Activated CD4-positive, alpha-beta memory T cell treated with anti-CD3 and anti-CD28 coated beads, Interleukin-2, amount 10 ng/mL, durations not matched to agents 7 days and 5 days (primary cell): ENCODE measurements at places on chromosomes 2 and 18.

DNA sequence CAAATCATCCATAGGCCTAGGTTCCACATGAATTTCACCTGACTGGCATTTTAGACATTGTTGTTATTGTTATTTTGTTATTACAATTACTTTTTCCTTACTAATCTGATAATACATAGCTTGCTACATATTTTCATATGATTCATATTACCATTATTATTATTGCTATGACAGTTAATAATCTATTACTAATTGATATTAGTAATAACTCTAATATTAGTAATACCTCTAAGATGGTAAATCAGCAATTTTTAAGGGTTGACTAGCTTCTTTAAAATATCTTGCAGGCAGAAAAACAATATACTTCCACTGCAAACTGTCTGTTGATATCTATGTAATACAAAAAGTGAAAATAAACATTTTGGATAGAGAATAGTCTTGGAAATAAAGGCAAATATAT lies 48.6 kb upstream of the UBE2E3 start:
- no peak overlapping the region for H3K27ac ChIP-seq
- no peaks in the 10 kb centered on the region for H3K36me3 ChIP-seq
- no peaks in the 10 kb centered on the region for H3K4me1 ChIP-seq
- DNase-seq = no peak
- H3K27me3 ChIP-seq = peaks cover 4% of the 10 kb centered on the region

- no peaks in the 10 kb centered on the region for H3K36me3 ChIP-seq
- H3K27me3 ChIP-seq = peaks cover 35% of the 10 kb centered on the region
- no peak overlapping the region for H3K27ac ChIP-seq
- no peak overlapping the region for H3K4me3 ChIP-seq
Measured at GRCh38 chr2:237289139-237289538, 124.8 kb downstream of the COL6A3 start.

- peaks cover 32% of the 10 kb centered on the region for H3K4me1 ChIP-seq
- no peak overlapping the region for H3K27ac ChIP-seq
- no peak for DNase-seq
- no peak overlapping the region for H3K4me3 ChIP-seq
Measured at GRCh38 chr2:10344105-10345066, 41.7 kb downstream of the HPCAL1 start.

GRCh38 chr2:194559964-194560363 lies 1097.1 kb upstream of the SLC39A10 start:
- H3K4me1 ChIP-seq = no peaks in the 10 kb centered on the region
- H3K4me3 ChIP-seq = no peak overlapping the region
- no peaks in the 10 kb centered on the region for H3K27me3 ChIP-seq
- DNase-seq = no peak
- no peaks in the 10 kb centered on the region for H3K36me3 ChIP-seq
- no peak overlapping the region for H3K27ac ChIP-seq

- no peak overlapping the region for H3K27ac ChIP-seq
- H3K36me3 ChIP-seq = no peaks in the 10 kb centered on the region
- no peak overlapping the region for H3K4me3 ChIP-seq
Measured at GRCh38 chr2:75790814-75791467, 80.2 kb upstream of the GCFC2 start.

DNA sequence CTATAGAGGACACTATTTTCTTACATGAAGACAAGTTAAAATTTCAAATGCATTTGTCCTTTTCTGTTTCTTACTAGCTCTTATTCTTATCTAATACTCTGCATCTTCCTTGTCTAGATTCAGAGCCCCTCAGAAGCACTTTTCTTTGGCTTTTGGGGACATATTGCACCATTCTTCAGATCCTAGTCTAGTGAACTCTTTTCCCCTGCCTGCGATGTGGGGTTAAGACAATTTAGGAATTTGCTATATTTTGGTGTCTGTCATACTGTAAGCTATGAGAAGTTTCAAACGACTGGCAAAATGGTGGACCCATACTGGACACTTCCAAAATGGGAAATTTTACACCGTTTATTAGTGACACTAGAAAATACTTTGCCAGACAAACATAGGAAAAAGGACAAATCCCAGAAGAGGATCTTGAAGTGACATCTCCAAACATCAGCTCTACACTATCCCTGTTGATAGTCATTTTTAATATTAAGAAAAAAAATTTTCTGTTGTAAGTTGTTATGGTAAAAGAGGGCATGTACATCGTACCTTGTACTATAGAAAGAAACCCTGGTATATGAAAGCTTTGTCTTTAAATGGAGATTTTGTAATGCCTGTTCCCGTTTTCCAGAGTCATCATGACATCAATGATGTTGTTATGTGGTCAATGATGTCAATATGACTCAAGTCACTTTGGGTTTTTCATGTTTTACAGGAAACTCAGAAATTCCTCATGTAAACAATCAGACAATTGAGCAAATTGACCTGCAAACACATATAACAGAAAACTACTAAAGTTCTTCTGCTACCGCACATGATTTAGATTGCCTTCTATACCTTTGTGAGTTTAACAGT lies 4.4 kb upstream of the KYNU start:
- H3K4me1 ChIP-seq = no peaks in the 10 kb centered on the region
- no peak overlapping the region for H3K27ac ChIP-seq
- peaks cover 4% of the 10 kb centered on the region for H3K27me3 ChIP-seq
- no peaks in the 10 kb centered on the region for H3K36me3 ChIP-seq
- no peak for DNase-seq
- H3K4me3 ChIP-seq = no peak overlapping the region
